CD4-positive, alpha-beta T cell treated with Interleukin-2 at 100 ng/mL for 4 hours (primary cell): ENCODE measurements at places on chromosomes 6 and 20.

- no peak for DNase-seq
Measured at GRCh38 chr6:157436219-157436943, 55.4 kb downstream of the ZDHHC14 start.

DNA sequence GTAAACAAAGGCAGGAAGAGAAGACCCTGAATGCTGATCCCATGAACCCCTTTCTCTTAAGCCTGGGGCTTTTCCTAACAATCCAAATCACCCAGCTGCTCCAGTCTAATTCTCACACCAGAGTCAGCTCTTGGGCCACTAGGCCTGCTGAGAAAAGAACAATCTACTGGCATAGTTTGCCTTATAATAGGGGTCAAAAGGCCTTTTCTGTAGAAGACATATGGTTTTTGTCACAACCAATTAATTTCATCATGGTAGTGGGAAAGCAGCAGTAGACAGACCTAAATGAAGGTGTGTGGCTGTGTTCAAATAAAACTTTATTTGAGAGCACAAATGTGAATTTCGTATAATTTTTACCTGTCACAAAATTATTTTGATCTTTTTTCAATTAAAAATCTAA, 994.7 kb upstream of the EPHA7 start:
- no peak for DNase-seq

DNA sequence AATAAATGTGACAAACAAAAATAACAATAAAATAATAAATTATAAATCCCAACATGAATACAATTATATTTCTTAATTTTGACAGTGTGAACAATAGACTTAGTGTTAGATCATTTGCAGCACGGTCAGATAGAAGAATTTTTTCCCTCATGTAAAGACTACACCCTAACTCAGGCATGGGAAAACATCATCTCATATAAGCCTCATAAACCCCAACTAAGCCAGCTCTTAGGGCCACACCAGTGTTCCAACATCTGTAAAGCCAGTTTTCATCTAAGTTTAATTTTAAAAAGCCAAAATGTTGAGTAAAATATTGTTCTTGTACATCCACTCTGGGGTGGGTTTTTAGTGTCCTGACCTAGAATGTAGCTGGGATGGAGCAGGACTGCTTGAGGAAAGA, 167.4 kb downstream of the QRSL1 start:
- no peak for DNase-seq

DNA sequence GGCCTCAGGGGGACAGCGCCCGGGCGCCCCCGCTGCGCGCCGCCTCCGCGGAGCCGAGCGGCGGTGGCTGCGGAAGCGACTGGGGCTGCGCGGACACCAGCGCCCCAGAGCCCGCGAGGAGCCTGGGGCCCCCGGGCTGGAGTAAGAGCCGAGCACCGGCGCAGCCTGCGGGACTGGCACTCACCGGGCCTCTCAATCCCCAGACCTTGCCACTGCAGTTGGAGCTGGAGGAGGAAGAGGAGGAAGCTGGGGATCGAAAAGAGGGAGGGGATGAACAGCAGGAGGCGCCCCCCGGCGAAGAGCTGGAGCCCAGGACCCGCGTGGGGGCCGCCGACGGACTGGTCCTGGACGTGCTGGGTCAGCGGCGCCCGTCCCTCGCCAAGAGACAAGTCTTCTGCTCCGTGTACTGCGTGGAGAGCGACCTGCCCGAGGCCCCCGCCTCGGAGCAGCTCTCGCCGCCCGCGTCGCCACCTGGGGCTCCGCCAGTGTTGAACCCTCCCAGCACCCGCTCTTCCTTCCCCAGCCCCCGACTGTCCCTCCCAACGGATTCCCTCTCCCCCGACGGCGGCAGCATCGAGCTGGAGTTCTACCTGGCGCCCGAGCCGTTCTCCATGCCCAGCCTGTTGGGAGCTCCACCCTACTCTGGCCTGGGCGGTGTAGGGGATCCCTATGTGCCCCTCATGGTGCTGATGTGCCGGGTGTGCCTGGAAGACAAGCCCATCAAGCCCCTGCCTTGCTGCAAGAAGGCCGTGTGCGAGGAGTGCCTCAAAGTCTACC, 590 bp downstream of the RNF217 start:
- no peak for DNase-seq

- DNase-seq: no peak
Measured at GRCh38 chr6:105374010-105374420, 28.9 kb downstream of the PREP start.

GRCh38 chr20:32918751-32919150, 60.0 kb downstream of the EFCAB8 start:
- no peak for DNase-seq

- no peak for DNase-seq
Measured at GRCh38 chr6:3340358-3340802, 81.6 kb downstream of the PSMG4 start.

GRCh38 chr6:54775576-54775975, 71.0 kb upstream of the FAM83B start:
- DNase-seq: no peak
